ENCODE measurements at places on chromosomes 11 and 22.

DNA sequence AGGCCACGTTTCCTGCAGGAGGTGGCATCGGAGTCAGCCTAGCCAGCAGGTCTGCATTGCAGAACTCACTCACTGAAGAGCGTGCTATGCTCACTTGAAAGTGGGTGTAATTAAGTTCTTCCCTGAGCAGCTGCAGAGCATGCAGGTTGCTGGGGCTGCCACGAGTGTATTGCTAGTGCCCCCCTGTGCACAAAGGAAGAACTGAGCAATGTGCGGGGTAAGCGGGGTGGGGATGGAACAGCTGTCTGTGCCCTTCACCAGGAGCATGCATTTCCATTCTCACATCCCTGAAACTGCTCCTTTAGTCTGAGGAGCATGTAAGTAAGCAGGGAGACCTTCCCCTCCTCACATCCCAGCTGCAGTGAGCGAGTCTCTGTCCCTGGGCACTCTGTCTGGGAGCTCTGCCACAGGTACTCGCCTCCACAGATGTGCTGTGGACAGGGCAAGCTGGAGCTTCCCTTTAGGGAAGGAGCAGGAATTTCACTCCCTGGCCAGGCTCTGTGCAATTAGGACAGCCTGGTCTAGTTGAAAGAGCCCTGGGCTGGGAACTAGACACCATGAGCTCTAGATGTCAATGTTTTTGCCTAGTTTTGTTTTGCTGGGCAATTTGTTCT is 1031.8 kb downstream of the NTM start:
- DNase-seq, result peak; percentile 7

DNA sequence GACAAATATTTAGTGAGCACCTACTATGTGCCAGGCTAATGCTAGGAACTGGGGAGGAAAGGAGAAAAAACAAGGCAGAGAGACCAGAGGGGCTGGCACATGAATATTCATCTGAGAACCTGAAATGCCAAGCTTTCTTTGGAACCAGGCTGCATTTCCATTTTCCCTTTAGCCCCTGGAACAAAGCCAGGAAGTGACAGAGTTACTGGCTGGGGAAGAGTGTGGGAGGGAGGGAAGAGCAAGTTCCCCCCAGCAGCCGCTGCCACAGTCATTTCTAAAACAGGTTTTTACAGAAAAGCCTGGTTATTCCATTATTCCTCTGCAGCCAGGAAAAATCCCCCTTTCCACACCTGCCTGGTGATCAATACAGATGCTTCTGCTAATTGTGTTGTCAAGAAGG is 97.0 kb downstream of the SPON1 start:
- DNase-seq, result no peak

DNA sequence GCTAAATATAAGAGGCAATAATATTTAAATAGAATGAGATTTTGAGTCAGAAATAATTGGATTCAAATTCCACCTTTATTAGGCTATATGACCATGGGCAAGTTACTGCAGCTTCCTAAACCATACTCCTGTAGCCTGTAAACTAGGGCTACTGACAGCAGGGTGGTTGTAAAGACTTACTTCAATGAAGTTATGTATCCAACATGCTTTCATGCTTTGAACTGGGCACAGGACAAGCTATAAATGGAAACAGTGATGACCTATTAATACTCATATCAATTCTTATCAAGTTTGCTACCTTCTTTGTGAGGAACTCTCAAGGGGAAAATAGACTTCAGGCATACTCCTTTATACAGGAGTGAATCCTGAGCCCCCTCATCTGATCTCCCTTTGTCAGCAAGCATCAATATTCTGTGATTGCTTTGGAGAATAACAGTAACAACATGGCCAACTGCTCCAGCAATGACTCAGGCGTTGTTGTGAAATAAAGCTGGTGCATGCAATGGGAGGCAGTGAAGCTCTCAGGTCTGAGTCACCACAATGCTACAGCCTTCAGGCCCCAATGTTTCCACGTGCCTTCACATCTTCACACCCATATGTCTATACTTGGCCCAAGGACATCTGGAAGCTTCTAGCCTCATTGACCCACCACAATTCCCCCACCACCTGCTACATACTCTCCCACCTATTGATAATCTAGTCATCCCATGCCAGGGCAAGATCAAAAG is 102.5 kb downstream of the KCNA4 start:
- no peak for DNase-seq

- no peak for DNase-seq
Observed at GRCh38 chr11:119694334-119694733, 34.7 kb downstream of the NECTIN1 start.

DNA sequence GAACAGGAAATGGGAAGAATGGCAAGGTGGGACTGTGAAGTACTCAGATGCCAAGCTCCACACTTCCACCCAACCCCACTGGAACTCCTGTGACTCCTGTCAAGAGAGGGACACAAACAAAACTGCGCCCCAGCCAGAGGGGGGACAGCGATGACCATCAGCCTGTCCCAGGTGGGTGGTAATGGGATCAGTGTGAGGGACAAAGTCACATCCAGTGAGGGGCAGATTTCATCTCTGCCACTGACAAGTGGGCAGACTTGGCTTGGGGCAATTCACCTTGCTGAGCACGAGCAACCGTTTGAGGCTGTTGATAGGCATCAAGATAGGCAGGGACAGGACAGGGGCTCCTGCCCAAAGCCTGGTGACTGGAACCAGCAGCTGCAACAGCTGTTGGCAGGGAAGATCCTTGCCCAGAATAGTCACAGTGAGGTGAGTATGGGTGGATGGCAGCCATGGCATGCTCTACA is 105.4 kb upstream of the PITPNB start:
- no peak for DNase-seq

GRCh38 chr11:64734811-64735724 is 8.9 kb downstream of the RASGRP2 start:
- DNase-seq, result no peak

DNA sequence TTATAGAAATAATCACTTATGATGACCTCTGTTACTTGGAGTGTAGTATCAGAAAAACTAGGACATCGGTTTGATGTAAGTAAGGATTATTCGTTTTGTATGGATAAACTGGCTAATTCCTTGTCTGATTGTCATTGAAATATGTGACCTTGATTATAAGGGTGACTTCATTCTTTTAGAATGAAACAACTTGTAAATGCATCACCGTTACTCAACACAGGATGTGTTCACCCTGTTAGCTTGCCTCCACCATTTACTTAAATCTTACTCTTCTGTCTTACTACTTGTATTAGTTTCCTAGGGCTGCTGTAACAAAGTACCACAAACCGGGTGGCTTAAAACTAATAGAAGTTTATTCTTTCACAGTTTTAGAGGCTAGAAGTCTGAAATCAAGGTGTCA is 7.9 kb downstream of the SFI1 start:
- DNase-seq, result no peak

DNA sequence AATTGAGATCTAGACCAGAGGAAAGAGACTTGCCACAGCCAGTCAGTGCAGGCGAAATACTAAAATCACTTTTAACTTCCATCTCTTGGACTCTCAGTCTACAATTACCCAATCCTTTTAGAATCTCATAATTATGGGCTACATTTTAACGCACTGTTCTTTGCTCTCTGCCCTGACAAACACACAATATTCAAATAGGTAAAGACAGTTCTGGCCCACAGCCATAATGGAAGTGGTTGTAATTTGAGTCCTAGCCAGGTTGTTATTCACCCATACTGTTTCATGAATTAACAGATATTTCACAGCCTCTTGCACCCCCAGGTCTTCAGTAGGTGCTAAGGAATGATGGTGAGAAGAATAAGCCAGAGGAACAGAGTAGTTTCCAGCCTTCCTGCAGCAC is 830 bp downstream of the C11orf97 start:
- DNase-seq, result no peak

- DNase-seq, result no peak
Observed at GRCh38 chr11:8760896-8761295, 78.3 kb downstream of the RPL27A start.

DNA sequence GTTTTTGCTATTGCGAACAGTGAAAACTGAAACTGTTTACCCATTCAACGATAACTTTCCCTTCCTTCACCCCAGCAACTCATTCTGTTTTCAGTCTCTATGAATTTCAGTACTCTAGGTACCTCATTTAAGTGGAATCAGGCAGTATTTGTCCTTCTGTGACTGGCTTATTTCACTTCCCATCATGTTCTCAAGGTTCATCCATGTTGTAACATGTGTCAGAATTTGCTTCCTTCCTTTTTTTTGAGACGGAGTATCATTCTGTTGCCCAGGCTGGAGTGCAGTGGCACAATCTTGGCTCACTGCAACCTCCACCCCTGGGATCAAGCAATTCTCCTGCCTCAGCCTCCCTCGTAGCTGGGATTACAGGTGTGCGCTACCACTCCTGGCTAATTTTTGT is 23.7 kb downstream of the HTR3B start:
- no peak for DNase-seq

- no peak for DNase-seq
Observed at GRCh38 chr22:47158457-47158856, 396.0 kb downstream of the TBC1D22A start.

- no peak for DNase-seq
Observed at GRCh38 chr22:38953577-38954413, 3.6 kb upstream of the APOBEC3A start.

- no peak for DNase-seq
Observed at GRCh38 chr22:37300551-37301017, 18.3 kb downstream of the CYTH4 start.

DNA sequence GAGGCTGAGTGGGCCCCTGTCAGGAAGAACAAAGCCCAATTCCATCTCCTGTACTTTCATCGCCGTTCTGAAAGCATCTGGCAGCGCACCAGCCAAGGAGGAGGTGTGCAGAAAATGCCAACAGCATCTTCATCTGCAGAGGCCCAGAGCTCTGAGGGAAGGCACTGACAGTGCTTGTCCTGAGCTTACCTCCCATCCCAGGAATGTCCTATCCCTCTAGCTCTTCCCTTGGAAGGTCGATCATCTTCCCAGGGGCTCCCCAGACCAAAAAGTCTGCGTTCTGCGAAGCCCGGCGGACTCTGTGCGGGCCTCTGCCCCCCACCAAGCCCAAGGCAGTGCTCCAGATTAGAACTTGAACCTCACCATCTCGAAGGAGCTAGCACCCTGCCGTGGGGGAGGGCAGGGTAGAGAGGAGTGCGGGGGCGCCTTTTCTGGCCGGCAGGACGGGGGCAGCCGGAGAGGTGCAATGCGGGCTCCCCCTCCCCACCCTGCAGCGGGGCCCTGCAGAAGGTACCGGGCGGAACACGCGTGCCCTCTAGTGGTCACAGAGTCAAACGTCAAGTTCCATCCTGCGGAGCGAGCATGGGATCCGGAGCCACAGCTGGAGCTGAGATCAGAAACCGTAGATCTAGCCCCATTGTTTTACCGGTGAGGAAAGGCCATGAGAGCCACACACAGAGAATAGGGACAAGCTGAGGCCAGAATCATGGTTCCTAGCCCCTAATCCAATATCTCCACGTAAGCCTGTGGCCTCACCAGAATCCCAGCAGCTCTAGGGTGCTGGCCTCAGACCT is 5.0 kb downstream of the SCN2B start:
- peak; percentile 45 for DNase-seq

DNA sequence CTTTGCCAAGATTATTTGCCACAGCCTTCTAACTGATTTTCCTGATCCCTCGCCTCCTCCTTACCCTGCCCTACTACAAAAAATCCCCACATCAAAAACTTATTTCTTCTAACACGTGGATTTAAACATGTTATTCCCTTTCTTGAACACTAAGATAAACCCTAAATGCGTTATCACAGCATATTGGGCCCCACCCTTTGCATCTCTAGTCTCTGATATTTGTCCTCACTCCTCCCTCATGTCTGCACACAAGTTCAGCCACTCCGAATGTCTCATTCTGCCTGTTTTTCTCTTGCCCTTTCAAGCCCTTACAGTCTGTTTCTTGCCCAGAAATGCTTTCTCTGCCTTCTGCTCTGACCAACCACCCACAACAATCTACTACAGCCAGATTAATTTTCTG is 10.6 kb upstream of the ACER3 start:
- DNase-seq, result no peak

- DNase-seq, result no peak
Observed at GRCh38 chr11:128843198-128843785, 23.8 kb downstream of the KCNJ1 start.

GRCh38 chr11:17952487-17952886 is 60.4 kb downstream of the SERGEF start:
- DNase-seq, result no peak

DNA sequence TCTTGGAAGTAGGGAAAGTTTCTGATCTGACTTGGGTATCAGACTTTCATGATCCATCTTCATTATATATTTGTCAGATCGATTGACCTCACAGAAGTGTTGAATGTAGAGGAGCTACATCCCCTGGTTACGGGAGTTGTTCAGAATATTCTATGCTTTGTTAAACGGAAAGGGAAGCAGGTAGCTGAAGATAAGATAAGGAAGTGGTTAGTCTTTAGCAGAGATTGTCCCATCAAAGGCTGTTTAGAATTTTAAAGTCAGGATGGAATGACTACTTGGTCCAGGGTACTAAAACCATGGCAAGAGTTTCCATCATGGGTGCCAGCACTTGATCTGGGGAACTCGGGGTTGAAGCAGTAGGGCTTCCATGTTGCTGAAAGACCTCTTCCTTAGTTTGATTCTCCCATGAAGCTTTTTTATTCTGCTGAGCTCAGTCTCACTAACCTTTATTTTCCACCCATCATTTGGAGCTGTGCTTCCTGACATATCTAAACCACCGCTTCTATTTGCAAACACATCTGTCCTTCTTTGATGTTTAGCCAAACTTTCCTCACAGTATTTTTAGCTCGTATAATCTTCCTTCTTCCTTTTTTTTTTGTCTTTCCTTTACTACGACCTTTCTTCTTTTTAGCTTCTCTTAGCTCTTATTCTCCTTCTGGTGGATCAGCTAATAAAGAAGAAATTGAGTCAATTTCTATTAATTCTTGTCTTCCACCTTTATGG is 4.0 kb upstream of the C22orf31 start:
- no peak for DNase-seq

DNA sequence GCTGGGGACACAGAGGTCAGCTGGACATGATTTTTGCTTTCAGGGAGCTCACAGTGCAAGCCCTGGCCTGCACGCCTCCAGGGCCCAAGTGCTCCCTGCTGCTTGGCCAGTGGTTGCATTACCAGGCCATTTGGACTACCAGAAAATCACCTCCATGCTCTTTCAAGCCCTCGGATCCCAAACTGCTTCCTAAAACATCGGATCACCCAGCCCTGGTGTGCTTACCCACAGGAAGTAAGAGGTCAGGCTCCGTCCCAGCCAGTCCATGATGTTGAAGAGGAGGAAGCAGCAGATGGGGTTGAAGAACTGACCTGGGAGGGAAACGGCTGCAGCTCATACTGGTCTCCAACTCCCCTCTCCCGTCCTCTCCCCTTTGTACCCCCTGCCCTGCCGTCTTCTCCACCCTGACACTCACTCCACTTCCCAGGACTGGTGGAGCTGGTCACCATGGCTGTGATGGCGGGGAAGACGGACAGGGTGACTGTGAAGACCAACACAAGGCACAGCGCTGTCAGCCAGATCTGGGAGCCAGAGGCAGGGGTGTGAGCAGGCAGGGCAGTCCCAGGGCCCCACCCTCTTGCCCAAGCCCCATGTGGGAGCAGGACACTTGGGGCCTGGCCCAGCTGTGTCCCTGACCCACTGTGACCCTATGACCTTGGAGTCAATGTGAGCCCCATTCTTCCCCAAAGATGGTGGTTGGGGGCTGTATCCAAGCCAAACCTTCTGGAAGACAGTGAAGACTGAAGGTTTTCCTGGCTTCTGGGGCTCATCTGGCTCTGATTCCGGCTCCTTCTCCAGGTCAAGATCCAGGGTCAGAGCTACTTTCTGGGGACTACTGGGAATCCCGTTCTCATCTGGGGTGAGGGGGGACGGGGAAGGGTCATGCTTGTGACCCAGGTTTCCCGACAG is 5.6 kb downstream of the SLC29A2 start:
- DNase-seq, result no peak

Data from SHP77 treated with DMSO at 0.1 percent for 48 hours (cell line).